ENCODE measurements at places on chromosomes 11 and 22. TPM values are rescaled to one million over a fixed set of nuclear protein-coding genes. Genes with fewer than 3 reads are reported as not detected.

- DNase-seq = no peak
Observed at GRCh38 chr11:19664886-19665548, 47.6 kb upstream of the NAV2 start.

The RPLP2 gene
- polyA plus RNA-seq = 2,887 TPM

DNA sequence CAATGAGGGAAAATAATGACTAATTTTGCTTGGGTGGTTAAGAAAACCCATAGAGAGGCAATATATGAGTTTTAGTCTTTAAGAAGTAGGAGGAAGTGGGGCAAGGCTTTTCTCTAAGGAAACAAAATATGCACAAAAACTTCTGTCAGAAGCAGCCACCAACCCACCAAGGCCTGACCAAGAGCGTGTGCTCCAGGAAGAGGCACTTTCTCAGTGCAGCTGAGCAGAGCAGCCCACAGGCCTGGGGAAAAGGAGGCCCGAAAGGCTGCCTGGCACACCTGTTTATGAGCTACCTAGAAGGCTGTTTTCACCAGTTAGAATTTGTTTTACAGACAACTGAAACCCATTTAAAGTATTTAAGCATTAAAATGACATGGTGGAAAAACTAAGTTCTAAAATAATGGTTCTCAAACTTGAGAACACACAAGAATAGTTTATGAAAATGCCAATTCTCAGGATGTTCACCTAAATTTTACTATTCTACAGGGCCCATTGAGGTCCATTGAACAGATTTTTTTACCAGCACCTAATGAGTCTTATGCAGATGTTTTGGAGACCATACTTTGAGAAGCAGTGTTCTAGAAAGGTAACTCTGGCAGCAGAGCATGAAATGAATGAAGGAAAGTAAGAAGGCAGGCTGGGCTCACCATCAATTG, 160.5 kb upstream of the DDI1 start:
- DNase-seq = no peak

- no peak for DNase-seq
Observed at GRCh38 chr11:114607753-114608459, 12.3 kb upstream of the NXPE4 start.

DNA sequence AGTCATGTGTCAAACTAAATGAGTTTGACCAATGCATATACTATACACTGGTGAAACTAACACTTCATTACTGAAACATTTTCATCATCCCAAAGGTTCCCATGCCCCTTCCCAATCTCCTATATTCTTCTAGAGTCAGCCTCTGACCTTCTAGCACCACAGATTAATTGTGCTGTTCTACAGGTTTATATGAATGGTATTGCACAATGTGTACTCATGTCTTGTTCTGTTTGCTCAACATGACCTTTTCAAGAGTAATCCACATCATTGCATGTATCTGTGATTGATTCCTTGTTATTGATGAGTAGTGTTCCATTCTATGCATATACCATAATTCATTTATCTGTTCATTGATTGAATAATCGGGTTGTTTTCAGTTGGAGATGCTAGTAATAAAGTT, 7.5 kb upstream of the OR8G1 start:
- no peak for DNase-seq

DNA sequence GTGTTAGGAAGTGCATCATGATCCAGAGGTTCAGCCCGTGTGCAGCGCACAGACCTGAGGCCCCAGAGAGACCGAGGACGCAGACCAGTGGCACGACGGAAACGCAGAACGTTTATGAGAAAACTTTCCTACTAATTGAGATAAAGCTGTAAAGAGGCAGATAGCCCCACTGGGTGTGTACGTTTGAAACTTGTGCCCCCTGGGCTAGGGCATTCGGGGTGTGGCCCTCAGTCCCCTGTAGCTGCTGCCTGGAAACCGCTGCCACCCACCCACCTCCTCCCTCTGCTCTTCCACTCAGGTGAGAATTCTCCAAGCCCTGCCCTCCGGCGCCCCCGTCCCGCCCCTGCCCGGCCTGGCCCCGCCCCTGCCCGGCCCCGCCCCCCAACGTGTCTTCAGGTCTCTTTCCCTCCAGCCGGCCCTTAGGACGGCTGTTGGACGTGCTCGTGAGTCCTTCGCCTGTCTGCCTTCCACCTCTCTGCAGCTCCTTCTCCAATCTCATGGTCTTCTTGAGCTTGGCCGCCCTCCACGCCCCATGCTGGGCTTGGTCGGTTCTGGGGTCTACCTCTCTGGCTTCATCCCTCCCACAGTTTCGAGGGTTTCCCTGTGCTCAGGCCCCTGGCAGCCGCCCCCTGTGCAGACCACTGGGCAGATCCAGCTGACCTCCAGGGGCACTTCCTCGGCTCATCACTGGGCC, 12.1 kb downstream of the MAPK8IP2 start:
- no peak for DNase-seq

GRCh38 chr11:36738292-36738861, 140.3 kb upstream of the RAG2 start:
- DNase-seq = no peak

DNA sequence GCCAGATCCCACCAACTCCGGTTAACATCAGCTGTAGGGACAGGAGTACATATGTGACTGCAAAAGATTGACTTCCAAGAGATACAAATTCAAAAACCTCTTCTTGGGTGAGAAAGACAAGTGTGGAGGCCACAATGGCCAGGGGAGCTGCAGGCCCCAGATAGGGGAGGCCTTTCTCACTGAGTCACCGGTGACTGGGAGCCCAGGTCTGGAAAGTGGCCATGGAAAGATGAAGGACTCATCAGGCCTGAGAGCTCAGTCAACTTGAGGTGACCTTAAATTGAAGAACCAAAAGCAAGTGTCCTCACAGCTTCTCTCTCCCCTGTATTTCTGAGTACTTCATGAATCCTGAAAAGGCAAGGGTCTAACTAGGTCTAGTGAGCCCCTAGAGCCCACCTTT, 90.4 kb upstream of the CLPB start:
- DNase-seq = no peak

The KRTAP5-8 gene
- not detected for polyA plus RNA-seq

The TEAD1 gene
- not detected for polyA plus RNA-seq

DNA sequence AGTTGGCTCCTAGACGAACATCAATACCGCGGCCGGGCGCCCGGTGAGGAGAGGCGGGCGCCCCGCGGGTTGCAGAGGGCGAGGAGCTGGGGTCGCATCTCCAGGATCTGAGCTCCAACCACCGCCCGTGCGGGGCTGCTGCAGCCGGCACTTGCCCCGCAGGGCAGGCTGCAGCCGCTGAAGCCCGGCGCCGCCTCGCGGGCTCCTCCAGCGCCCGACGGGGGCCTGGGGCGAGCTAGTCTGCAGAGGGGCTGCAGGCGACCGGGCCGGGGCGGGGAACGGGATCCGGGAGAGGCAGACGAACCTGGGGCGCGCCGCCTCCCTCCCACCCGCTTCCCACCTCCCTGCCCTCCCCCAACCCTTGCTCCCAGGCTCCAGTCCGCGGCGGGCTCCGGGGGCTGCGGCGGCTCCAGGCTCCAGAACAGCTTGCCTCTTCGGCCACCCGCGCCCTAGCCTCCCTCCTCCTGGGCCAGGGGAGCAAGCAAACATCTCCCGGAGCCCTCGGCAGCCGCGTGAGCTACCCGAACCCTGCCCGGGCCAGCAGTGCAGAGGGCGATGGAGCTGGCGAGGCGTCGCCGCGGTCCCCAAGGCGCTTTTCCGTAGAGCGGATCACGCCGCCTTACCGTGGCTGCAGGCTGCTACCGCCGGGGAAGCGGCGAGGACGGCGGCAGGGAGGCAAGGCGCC, 802 bp downstream of the TENM4 start:
- no peak for DNase-seq

DNA sequence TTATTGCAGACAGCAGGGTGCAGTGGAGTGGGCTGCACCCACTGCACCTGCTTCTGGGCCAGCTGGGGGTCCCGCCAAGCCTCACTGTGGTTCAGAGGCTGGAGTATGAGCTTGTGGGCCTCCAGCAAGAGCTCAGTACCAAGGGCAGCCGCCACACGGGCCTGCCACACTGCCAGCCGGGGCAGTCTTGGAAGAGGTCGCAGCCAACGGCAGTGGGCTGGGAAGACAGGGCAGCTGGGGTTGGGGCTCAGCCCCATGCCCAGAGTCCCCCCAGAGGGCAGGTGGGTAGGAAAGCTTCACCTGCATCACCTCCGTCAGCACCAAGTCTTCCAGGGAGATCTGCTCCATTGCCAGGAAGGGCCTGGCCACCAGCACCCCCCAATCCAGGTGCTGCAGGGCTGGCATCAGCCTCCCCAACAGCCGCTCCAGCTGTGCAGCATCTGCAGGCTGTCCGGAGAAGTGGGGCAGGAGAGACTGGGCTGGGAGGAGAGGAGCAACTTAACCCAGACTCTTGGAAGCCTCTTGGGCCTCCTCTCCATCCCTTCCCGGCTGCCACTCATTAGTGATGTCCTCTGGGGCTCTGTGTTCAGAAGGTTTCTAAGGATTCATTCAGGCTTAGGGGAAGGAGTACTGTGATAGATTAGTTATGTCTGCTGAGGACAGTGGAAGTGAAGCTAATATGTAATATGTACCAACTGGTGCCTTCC, 1.1 kb upstream of the GSTT4 start:
- no peak for DNase-seq

DNA sequence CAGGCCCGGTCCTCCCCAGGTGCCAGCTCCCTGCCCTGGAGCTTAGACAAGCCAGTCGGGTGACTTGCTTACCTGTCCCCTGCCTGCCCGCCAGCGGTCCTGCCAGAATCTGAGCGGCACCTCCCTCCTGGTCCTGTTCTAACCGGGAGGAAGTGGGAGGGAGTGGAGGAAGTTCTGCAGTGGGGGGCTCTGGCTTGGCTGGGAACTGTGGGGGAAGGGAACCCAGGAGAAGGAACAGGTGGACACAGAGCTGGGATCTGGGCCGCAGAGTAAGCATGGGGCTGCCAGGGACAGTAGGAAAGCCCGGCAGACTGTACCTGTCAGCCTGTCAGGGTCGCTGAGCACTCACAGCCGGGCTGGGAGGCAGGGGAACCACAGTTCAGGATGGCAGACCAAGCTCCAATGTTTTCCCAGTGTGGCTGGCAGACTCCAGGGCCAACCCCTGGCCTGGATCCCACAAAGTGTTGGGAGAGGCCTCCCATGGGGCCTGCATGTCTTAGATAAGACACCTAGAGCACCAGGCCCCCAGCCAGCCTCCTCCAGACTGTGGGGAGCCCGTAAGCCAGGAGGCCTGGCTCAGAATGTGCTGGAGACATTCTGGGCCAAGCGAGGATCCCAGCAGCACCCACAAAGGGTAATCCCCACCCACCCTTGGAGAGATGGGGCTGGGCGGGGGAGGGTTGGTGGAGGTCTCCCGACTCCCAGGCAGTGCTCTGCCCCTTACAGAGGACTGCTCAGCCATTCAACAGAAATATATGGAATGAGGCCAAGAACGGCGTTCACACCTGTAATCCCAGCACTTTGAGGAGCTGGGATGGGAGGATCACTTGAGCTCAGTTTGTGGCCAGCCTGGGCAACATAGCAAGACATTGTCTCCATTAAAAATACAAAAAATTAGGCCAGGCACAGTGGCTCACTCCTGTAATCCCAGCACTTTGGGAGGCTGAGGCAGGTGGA, 2.3 kb downstream of the CYB5R3 start:
- DNase-seq = no peak

DNA sequence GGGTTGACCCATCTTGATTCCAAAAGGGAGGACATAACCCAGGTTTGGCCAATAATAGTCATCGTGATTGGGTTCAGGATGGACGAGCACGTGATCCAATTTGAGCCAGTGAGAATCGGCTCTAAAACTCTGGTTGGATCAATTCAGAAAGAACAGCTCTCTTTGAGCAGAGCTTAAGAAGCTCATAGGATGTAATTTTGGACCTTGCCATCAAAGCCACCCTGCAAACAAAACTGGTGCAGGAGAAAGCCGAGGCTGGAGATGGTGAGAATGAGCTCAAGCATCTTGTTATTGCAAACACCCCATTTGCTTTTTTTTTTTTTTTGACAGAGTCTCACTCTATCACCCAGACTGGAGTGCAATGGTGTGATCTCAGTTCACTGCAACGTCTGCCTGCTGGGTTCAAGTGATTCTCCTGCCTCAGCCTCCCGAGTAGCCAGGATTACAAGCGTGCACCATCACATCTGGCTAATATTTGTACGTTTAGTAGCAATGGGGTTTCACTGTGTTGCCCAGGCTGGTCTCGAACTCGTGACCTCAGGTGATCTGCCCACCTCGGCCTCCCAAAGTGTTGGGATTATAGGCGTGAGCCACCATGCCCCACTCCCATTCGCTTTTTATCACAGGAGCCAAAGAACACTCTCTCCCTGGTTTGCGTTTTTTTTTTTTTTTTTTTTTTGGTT, 13.8 kb upstream of the MIAT start:
- no peak for DNase-seq

DNA sequence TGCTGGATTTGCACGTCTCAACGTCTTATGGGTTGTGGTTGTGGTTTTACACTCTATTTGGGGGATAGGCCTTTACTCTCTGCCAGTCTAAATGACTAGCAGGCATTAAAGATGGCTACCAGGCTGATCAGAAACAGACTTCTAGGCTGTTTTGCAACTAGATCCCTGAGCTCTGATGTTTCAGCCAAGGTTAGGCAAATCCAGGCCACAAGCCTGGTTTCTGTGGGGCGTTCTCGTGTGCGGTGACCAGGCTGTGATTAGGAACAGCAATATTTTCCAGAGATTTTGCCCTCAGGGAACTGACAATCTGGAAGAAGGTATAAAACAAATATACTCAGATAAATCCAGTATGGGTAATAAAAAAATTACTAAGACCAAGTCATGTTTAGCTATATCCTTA, 502.4 kb downstream of the INSC start:
- no peak for DNase-seq

The CTNND1 gene
- 7.2 TPM for polyA plus RNA-seq

DNA sequence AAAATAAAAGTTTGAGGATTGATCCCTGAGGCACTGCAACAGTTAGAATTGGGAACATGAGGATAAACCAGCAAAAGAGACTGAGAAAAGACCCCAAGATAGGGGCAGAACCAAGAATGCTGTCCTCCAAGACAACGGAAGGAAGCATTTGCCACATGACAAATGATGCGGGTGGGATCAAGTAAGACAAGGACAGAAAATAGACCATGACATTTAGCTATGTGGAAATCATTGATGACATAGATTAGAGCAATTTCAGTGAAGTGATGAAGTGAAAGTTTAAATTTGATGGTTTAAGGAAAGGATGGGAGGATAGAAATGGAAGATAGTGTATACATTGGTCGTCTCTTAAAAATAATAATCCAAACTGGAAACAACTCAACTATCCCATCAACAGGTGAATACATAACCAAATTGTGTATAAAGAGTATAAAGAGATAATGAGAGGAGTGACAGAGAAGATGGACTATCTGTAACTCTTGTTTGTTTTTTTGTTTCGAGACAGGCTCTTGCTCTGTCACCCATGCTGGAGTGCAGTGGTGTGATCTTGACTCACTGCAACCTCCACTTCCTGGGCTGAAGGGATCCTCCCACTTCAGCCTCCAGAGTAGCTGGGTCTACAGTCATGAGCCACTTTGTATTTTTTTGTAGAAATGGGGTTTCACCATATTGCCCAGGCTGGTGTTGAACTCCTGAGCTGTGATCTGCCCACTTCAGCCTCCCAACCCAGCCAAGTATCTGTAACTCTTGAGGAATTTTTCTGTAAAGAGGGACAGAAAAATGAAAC, 48.7 kb upstream of the FDX1 start:
- DNase-seq = no peak

The GAL gene
- not detected for polyA plus RNA-seq

The EPS8L2 gene
- polyA plus RNA-seq = 4.2 TPM

The SERGEF gene
- polyA plus RNA-seq = 42.3 TPM

- DNase-seq = no peak
Observed at GRCh38 chr11:5269715-5270147, at the start of gene HBE1. Gene HBE1, minus strand, starts transcription at chr11:5269945. Its CDS starts 55 bp downstream, at chr11:5269890.

The KCNQ1OT1 gene
- 0.10 TPM for polyA plus RNA-seq

Data from naive B cell (primary cell).